Stimulated activated CD4-positive, alpha-beta T cell treated with anti-CD3 and anti-CD28 coated beads, Interleukin-1b, Interleukin-23, amount 100 ng/mL, for 1 hour (primary cell): ENCODE measurements at places on chromosomes 4 and X.

- no peak for DNase-seq
Observed at GRCh38 chr4:102675141-102675540, 85.6 kb downstream of the MANBA start.

DNA sequence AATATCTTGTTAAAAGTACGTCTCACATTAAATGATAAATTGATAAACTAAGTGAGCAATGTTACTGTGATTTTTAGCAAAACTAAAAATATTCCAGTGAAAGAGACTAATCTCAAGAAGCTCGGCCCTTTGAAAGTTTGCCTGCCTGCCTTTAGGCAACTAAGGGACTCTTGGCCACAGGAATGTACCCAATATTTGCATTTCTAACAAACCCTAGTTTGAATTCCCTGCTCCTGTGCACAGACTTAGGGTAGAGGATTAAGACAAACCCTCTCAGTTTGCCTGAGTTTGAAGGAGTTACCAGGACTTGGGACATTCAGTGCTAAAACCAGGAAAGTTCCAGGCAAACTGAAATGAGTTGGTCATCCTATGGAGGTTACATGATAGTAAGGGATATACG is 157.1 kb downstream of the SCFD2 start:
- DNase-seq, result no peak

GRCh38 chr4:70753630-70754029 is 31.9 kb downstream of the RUFY3 start:
- DNase-seq, result no peak

GRCh38 chr4:5160668-5161067 is 109.4 kb downstream of the STK32B start:
- DNase-seq, result no peak

DNA sequence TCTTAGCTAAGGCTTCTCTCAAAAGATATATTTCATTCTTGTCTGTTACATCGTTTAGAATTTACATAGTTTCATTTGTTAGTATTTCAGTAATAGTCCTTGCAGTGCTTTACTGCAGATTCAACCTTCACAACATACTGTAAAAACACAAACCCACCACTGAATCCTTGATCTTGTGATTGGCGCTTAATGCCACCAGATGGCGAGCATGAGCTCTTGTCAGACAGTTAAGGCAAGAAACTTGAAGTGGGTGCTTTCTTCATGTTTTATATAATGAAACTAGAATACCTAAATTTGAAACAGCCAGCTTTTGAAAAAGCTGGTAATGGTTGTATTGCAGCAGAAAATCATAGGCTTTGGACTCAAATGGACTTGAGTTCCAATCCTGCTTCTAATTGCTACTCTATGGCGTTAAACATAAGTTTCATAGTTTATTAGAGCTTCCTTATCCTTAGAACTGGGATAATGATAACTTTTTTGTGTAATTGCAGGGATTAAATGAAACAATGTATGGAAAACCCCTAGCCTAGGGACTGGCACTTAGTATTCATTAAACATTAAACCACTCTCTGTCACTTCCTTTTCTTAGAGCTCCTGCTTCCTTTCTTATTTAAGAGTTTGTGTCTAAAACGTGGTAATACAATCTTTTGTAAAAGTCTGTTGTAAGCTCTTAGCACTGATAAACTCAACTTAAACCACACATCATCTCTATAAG is 95.1 kb downstream of the USP9X start:
- no peak for DNase-seq

- no peak for DNase-seq
Observed at GRCh38 chr4:55175779-55176231, 50.4 kb upstream of the KDR start.

- no peak for DNase-seq
Observed at GRCh38 chr4:15438939-15439524, 11.2 kb downstream of the C1QTNF7 start.

DNA sequence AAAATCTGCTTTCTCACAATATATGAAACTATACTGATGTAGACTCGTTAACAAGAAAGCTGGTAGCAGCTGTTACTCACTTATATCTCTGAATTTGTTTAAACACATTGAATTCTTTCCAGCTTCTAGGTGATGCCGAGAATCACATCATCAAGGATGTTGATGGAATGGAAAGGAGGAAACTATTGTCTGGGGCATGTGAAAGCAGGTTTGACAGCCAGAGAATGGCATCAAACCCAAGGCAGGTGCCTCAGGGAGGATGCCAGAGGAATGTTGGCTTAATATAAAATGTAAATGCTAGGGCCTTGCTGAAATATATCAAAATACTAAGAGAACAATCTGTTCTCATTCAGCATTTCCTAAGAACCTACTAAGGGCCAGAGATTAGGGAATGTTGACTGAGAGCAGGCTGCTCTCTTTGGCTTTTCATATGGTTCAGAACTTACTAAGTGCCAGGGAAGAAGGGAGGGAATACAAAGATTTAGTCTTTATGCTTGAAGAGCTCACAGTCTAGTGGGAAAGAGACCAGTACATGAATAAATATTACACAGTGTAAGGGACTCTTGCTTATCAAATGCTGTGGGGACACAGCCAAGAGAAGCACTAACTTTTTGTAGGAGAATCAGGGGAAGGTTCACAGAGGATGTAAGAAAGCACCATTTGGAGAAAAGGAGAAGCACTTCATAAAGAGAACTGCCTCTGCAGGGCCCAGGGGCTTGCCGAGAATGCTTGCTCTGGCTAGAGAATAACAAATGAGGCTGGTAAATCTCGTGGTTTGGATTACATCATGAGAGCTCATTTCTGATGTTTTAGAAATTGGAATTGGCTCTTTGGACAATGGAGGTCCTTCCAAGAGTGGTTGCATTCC is 14.7 kb downstream of the SLIT2 start:
- no peak for DNase-seq

DNA sequence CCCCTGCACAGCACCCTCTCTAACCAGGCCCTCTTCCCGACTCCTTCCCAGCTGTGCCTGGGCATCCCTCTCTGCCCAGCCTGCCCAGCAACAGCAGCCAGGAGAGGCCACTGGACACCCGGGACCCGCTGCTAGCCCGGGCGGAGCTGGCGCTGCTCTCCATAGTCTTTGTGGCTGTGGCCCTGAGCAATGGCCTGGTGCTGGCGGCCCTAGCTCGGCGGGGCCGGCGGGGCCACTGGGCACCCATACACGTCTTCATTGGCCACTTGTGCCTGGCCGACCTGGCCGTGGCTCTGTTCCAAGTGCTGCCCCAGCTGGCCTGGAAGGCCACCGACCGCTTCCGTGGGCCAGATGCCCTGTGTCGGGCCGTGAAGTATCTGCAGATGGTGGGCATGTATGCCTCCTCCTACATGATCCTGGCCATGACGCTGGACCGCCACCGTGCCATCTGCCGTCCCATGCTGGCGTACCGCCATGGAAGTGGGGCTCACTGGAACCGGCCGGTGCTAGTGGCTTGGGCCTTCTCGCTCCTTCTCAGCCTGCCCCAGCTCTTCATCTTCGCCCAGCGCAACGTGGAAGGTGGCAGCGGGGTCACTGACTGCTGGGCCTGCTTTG is 1.1 kb downstream of the AVPR2 start:
- no peak for DNase-seq

DNA sequence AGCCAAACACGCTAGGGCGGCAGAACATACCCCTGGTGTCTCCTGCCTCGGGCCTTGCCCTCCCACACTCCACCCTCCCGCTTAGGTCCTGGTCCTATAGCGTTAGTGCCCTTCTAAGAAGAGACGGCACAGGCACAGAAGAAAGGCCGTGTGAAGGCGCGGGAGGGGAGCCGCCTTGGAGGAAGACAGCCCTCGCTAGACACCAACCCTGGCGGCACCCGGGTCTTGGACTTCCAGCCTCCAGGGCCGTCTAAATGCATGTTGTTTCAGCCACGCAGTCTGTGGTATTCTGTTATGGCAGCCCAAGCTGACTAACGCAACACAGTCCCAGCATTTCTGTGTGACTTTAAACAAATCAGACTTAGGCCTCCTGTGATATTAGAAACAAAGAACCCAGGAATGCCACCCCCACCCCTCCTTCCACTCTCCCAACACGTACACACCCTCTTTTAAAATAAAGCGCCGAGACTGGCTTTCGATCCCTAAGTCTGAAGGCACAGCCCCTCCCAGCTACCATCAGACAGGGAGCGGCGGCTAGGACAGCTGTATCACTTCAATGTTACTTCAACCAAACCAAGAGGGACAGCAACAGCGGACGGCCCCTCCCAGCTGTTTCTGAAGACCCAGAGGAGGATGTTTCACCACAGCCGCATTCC is 128.0 kb downstream of the AFAP1 start:
- DNase-seq, result no peak

GRCh38 chr4:26590639-26591038 is 6.8 kb downstream of the TBC1D19 start:
- no peak for DNase-seq

DNA sequence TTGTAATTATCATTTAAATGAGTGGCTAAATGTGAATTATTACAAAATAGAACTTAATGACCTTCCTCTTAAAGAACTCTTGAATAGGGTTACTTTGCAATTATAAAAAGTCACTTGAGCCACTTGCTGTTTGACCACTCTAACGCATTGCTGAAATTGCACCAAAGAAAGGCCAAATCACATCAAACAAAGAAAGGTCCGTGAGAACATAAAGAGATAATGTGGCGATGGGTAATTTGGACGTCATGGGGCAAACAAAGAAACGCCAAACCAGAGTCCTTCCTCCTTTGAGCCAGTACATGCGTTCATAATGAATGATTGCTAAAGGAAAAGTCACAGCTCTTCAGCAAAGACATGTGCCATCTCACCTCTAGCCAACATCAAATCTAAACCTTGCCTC is 229.8 kb upstream of the STS start:
- DNase-seq, result no peak

DNA sequence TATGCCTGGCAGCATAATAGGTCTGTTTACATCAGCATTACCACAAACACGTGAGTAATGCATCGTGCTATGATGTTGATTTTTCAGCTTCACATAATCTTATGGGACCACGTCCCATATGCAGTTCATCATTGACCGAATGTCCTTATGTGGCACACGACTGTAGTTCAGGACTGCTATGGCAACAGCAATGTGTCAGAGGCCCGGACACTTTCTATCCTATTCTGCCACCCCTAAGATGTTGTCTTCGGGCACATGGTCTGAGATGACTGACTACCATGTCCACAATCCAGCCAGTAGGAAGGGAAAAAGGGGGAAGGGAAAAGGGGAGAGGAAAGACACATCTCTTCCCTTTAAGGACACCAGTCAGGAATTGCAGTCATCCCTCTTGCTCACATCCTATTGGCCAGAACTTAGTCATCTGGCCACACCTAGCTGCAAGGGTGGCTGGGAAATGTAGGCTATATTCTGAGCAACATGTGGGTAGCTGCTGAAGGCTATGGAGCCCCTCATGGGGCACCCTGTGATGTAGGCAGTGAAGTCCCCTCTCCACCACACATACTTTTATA is 196.0 kb upstream of the RBPJ start:
- DNase-seq, result no peak

DNA sequence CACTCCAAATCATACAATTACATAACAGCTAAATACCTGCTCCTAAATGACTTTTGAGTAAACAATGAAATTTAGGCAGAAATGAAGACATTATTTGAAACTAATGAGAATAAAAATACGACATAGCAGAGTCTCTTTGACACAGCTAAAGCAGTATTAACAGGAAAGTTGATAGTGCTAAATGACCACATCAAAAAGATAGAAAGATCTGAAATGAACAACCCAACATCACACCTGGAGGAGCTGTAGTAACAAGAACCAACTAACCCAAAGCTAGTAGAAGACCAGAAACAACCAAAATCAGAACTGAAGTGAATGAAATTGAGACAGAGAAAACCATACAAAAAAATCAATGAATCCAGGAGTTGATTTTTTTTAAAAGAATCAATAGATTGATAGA is 257.8 kb downstream of the ARAP2 start:
- DNase-seq, result no peak

DNA sequence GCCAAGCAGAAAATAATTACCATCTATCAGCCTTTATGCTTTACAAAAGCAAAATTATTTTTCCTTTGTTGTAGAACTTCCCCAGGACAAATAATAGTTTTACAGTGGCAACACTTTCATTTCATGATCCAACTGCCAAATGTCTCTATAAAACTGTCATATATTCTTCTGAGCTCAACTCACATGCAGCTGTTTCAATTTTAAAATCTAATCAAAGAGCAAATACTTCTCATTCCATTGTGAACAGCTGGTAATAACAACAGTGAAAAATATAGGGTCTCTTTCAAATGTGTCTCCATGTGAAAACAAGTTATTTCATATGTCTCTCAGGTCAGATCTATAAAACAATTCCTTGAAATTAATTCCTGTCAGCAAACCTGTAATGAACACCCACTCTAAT is 270.6 kb upstream of the SLC7A11 start:
- DNase-seq, result no peak

- no peak for DNase-seq
Observed at GRCh38 chr4:43855283-43855682, 593.3 kb downstream of the KCTD8 start.

GRCh38 chr4:69167300-69167699 is 47.2 kb downstream of the UGT2B11 start:
- no peak for DNase-seq

DNA sequence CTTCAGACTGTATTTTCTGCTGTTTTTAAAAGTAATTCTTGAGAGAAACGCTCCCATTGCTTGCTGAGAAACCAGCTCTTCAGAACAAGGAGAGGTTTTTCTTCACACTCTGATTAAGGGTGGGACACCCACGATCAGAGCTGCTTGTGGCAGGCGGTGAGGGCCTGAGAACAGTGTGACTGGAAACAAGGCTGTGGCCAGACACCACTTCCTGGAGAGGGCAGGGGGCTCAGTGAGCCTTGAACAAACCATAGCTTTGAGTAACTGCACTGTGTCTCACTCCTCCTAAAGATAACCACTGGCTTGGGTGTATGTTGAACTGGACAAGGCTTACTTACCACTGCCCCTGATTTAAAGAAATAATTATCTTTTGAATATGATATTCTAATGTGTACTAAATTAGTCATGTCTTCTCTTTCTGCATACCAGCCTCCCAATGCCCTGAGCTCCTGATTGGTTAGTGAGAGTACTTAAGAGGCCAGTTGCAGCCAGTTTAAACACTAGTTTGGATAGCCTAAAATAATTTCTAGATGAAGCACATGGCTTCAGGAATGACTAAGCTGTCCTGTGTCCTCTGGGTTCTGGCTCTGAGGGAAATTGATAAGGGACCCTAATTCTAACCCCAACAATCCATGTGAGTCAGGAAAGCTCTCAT is 3.7 kb upstream of the GPR82 start:
- DNase-seq, result no peak

- DNase-seq, result no peak
Observed at GRCh38 chr4:76951672-76952010, 2.1 kb downstream of the SEPTIN11 start.

GRCh38 chrX:107718156-107718621 is 57.4 kb downstream of the TSC22D3 start:
- DNase-seq, result peak; percentile 27

DNA sequence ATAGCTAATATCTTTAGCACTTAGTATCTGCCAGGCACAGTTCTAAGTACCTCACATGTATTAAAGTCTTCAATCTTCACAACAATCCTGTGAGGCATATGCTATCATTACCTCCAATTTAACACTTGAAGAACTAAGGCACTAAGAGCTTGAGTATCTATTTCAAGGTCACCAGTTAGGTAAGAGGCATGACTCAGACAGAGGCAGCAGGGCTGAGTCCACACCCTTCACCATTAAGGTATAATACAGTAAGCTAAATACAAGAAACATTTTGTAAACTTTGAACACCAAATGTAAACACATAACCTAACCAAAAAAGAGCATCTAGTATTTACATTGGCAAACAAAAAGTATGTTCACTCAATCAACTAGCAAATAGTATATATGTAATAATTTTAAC is 1410.9 kb downstream of the PCDH18 start:
- DNase-seq, result no peak
